ENCODE measurements at places on chromosomes 12 and 14.

DNA sequence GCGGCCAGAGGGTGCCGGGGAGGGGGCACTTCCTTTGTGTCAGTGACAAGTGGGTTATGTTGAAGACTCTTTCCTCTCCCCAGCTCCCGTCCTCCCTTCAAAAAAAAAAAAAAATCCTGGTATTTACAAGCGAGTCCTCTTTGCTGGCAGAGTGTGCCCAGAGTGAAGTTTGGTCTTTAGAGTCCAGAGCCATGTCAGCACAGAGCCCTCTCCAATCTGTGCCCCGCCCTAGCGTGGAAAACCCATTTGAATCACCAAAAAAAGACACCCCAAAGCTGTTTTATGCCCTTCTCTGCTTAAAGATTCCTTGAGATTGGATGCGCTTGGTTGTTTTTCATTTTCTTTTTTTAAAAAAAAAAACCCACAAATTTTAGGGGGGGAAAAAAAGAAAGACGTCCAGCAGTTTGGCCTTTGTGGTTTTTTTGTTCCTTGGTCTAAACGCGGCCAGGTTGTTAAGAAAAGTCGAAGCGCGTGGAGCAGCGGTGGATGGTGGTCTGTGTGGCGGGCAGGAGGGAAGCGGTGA lies 3.3 kb downstream of the NKX2-1 start:
- DNase-seq, result no peak

DNA sequence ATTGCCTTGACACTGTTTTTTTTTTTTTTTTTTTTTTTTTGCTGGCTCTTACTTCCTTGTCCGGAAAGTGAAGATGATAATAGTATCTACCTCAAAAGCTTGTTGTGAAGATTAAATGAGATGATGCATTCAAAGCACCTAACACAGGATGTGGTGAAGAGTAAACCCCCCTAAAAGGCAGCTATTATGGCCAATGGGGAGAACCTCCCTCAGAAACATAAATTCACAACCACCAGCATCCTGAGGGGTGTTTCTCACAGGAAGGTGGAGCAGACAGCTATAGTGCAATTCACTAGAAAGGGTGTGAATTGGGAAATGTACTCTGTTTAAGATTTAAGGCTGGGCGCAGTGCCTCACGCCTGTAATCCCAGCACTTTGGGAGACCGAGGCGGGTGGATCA lies 85.4 kb upstream of the CRY1 start:
- no peak for DNase-seq

DNA sequence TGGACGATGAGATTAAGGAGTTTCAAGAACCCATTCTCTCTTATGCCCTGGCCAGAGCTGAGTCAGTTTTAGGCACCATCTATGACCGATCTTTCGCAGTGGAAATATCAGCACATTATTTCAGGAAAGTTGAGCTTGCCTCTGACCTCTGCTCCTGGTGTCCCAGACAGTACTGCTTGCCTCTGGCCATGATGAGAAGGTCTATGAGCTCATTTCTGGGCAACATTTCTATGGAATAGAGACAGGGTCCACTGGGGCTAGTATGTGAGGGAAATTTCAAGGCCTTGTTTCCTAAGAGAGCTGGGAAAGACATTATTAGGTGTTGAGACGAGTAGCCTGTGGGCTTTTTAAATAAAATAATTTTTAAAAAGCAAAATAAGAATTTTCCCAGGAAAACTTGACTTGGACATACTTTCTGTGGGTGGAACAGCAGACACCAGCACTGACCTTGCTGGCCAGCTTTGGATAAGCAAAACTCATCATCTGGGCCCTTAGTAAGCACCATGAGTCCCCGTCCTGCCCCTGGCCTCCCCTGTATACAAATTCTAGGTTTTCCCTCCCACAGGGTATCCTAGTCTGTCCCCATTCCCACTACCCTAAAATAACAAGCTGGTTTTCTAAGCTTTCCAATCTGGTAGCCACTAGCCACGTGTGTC lies 43.4 kb downstream of the DIO2 start:
- no peak for DNase-seq

- no peak for DNase-seq
Observed at GRCh38 chr12:117738233-117738632, 230.6 kb downstream of the KSR2 start.

- no peak for DNase-seq
Observed at GRCh38 chr12:20376984-20377383, 8.6 kb downstream of the PDE3A start.

GRCh38 chr12:50074936-50075807 lies 10.0 kb upstream of the SMARCD1 start:
- DNase-seq, result no peak

- DNase-seq, result no peak
Observed at GRCh38 chr12:120960657-120961056, 17.7 kb upstream of the HNF1A start.

GRCh38 chr12:78571953-78572352 lies 292.6 kb upstream of the SYT1 start:
- DNase-seq, result no peak

DNA sequence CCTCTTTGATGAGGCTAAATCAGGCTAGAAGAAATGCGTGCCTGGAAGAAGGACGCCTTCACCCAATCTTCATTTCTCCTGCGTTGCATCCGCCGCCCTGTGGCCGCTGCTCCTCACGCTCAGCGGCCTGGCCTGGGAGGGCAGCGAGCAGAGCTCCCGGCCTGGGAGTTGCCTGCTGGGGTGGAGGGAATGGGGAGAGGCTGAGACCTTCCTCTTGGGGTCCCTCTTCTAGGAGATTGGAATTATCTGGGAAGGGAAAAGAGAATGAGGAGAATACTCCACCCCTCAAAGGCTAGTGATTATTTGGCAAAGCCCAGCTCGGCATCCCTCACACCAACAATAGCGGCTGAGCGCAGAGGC lies 2.4 kb upstream of the HOXC12 start:
- no peak for DNase-seq

- DNase-seq, result no peak
Observed at GRCh38 chr14:51668870-51669269, 17.2 kb downstream of the FRMD6 start.

GRCh38 chr14:36773558-36773957 lies 111.9 kb downstream of the PAX9 start:
- no peak for DNase-seq

DNA sequence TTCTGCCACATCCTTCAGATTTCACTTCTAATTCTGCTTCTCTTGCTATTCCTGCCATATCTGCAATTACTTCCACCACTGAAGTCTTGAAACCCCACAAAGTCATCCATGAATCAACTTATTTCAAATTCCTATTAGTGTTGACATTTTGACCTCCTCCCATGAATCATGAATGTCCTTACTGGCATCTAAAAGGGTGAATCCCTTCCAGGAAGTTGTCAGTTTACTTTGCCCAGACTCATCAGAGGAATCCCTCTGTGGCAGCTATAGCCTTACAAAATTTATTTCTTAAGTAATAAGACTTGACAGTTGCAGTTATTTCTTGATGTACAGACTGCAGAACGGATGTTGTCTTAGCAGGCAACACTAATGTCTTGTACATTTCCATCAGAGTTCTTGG lies 162.9 kb downstream of the PCNX1 start:
- DNase-seq, result no peak

DNA sequence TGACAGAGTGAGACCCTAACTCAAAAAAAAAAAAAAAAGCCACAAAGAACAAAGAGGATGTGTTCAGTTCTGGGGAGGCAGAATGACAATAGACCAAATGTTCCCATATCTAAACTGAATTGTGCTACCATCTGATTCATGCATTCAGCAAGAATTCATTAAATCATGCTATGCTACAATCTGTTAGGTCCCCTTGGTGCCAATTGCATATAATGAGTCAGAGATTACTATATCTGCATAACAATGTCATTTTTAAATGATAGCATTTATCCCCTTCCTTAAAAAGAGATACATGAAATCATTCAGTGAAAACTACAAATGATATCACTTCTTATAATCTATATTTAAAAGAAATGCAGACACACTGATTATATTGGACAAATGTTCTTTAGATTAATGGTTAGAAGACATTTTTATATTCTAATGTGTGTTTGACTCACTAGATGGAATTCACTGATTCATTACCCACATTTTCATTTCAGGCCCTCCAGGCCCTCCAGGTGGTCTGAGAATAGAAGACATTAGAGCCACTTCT lies 207.6 kb upstream of the PDZRN4 start:
- no peak for DNase-seq

GRCh38 chr12:46722394-46723185 lies 103.2 kb downstream of the SLC38A4 start:
- DNase-seq, result peak; percentile 47
